ENCODE measurements at places on chromosomes 5 and 9.

GRCh38 chr5:145495741-145496140 lies 339.4 kb downstream of the PRELID2 start:
- DNase-seq: no peak

DNA sequence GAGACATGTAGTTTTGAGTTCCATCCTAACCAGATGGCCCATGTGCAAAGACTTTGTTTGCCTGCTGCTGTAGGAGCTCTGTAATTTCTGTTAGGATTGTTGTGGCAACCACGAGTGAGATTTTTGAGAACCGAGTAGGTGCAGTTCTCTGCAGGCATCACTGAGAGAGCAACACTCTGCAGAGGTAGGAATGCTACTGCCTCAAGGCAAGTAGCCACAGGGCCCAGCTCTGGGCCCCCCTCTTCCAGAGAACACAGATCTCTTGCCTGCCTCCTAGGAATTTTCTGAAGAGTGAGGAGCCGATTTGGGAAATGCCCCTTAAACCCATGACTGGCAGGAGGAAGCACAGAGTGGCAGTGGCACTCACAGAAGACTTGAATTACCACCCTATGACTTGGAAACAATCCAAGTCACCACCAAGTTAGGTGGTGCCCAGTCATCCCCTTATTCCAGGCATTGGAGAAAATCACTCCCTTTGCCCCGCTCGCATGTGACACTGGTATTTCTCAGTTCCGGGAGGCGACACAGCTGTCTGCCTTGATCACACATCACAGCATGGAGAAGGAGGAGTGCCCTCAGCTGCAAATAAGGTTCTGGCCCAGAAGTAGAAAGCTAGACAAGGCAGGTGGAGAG lies 52.5 kb upstream of the SLC2A8 start:
- no peak for DNase-seq

- DNase-seq: no peak
Observed at GRCh38 chr9:33011831-33012230, 10.4 kb upstream of the APTX start.

- no peak for DNase-seq
Observed at GRCh38 chr5:165495829-165496380, 1990.5 kb downstream of the MAT2B start.

DNA sequence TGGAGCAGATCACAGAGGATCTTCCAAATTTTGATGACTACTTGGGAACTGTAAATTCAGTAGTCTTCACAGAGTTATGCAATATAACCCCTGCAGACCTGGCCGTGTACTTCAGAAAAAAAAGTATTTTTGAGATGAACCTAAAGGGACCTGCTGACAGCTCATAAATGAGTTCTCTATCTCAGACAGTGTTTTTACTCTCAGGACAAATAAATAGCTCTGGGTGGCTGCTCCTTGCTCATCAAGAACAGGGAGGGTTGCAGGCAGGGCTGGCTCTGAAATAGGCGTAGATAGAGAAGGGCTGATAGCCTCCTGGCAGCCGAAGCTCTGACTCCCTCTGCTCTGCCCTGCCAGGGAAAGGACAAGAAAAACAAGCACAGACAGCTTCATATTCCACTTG lies 64.8 kb downstream of the PLAC8L1 start:
- no peak for DNase-seq

- no peak for DNase-seq
Observed at GRCh38 chr5:15168358-15168757, 296.8 kb upstream of the ANKH start.

GRCh38 chr5:13540168-13540750 lies 404.2 kb downstream of the DNAH5 start:
- DNase-seq: no peak

DNA sequence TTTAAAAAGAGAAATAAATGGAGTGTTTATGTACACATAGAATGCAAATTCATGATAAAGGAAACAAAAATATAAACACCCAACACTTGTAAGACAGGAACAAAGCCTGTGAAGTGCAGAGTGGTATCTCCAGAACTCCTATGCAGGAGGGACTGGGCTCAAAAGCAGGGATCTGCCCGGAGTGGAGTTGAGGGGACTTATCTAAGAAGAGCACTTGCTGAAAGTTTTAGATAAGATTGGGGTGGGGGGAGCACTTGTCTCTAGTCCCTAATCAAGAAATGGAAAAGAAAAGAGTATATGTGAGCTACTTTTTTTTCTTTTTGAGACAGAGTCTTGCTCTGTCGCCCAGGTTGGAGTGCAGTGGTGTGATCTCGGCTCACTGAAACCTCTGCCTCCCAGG lies 840.4 kb downstream of the MAT2B start:
- DNase-seq: no peak

- DNase-seq: no peak
Observed at GRCh38 chr9:36207546-36208012, 16.9 kb downstream of the CLTA start.

GRCh38 chr9:74293479-74293878 lies 203.7 kb upstream of the RORB start:
- no peak for DNase-seq

- DNase-seq: no peak
Observed at GRCh38 chr9:26331223-26331622, 561.4 kb downstream of the CAAP1 start.

GRCh38 chr9:36997414-36997813 lies 36.7 kb downstream of the PAX5 start:
- DNase-seq: no peak

DNA sequence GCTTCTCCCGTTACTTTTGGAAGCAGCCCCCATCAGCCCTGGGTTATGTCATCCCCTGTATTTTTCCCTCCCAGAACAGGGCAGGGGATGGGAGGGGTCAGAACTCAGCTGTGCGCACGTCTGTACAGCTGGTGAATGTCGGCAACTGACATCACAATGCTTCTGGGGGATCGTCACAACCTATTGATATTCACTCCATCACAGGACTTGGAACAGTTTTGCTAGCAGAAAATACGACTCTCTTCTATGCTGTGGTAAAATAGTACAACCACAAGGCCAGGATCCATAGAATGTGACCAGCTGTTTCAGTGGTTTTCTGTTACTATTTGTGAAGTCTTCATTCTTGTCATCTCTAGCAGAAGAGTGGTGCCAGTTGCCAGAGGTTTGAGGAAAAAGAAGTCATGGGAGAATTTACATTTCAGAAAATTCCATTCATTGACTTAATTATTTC lies 77.1 kb upstream of the KLF4 start:
- DNase-seq: no peak

All from stimulated activated CD4-positive, alpha-beta T cell treated with anti-CD3 and anti-CD28 coated beads, Interleukin-4, amount 100 ng/mL, for 1 hour (primary cell).